Nephron progenitor cell (in vitro differentiated cells): ENCODE measurements at places on chromosomes 2 and 18.

GRCh38 chr2:99729104-99730025 lies 239.5 kb upstream of the REV1 start:
- DNase-seq, result no peak

- no peak for DNase-seq
Measured at GRCh38 chr2:8279506-8279905, 402.4 kb upstream of the ID2 start.

DNA sequence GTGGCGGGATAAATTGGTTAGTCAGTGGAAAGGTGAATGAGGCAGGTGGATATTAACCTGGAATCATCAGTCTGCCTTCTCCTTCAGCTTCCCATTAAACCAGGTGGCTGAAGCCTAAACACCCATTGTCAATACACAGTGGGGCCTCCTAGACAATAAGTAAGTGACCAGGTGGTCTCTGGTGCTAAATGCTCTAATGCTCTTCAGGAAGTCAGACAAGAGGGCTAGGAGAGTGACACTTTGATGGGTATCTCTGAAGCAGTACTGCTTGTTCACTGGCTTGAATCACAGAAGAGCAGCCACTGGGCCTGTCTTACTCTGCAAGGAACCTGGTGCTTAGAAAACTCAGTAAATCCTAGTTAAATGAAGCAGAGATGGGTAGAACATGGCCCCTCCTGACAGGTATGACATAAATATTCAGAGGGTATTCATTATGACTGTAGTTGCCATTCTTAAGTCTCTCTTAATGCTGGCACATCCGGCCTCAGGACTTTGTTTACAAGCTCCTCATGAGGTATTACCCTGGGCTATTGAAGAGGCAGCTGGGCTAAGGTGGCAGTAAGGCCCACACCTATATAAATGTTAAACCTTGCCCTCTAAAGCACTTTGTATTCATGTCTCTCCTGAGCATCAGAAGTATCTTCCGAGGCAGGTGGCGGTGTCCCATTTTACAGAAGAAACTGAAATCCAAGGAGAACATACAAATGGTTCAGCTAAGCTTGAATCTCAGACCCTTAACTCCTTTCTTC lies 104.9 kb downstream of the NCK2 start:
- no peak for DNase-seq

GRCh38 chr2:178280244-178280852 lies 86.0 kb downstream of the OSBPL6 start:
- DNase-seq, result peak; percentile 15

DNA sequence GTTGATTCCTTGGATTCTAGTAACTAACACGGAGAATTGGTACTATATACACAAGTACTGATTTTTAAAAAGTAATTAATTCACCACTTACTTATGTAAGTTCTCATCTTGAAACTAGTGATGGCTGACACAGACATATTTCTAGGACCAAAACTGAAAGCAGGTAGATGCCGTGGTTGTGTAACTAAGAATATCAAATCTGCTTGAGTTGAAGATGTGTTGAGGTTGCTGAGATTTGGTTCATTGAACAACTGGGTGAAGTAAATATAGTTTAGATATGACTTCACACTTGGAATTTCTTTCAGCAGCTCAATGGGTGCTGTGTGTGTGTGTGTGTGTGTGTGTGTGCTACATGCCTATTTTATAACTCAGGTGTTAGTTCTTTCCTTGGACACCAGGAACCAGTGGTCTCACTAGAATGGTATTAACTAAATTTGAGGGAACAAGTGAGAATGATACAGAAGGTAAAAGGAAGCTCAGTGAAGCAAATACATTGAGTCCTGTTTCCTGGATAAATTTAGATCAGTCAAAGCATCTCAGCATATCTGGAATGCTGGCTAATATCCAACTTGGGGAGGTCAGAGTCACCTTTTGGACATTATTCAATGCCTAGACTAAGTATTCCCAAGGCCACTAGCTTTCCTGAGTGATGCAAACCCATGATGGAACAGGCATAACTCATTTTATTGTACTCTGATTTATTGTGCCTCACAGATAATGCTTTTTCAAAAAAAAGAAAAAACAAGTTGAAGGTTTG lies 110.7 kb upstream of the ZEB2 start:
- DNase-seq, result no peak

GRCh38 chr2:64615192-64615763 lies 38.4 kb downstream of the SERTAD2 start:
- no peak for DNase-seq

GRCh38 chr2:26561376-26561775 lies 79.8 kb downstream of the CIB4 start:
- no peak for DNase-seq

DNA sequence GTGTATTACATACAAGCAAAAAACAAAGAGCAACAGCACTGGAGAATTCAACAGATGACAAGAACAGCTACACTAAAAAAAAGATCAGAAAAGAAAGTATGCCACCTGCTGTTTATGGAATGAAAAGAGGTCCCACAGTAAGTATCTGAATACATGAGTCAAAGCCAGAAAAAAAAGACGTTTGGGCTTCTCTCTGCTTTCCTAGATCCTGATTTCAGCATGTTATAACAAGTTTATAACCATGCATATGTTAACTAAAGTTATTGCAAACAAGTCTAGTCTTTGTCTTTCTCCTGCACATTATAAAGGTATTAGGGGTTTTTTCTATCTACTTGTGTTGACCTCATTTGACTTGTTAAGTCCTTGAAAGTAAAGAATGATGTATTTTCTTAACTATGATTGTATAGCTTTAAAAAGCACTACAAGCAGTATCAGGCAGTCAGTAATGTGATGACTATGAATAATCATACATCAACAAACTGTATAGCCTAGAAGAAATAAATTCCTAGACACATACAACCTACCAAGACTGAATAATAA lies 108.5 kb upstream of the COL5A2 start:
- no peak for DNase-seq

DNA sequence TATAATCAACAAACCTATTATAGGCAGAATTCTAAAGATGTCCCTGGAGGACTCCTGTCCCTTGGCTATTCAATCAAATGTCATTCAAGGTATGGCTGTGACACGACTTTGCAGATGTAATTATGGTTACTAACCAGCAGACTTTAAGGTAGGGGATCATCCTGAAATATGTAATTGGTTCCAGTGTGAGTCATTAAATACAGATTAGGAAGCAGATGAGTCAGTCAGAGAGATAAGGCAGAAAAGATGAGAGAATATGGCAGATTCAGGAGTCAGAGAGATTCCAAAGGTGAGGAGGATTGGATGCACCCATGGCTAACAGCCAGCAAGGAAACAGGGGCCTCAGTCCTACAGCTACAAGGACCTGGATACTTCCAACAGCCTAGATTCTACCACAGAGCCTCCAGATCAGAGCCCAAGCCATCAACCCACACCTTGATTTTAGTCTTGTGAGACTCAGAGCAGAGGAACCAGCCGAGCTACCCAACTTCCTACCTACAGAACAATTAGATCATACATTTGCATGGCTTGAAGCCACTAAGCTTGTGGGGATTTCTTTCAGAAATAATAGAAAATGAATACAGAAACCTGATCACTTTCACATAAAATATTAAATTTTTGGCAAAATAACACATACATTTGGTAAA lies 11.2 kb upstream of the PROM2 start:
- DNase-seq, result no peak

GRCh38 chr2:111127351-111127750 lies 6.6 kb downstream of the BCL2L11 start:
- DNase-seq, result no peak
